Sciatic nerve (tissue), 2 donors: ENCODE measurements at places on chromosomes 2 and 18. TPM values are rescaled to one million over a fixed set of nuclear protein-coding genes. Genes with fewer than 3 reads are reported as not detected.

The ALK gene
- total RNA-seq: 0.18 TPM

The RTP5 gene
- not detected for total RNA-seq

DNA sequence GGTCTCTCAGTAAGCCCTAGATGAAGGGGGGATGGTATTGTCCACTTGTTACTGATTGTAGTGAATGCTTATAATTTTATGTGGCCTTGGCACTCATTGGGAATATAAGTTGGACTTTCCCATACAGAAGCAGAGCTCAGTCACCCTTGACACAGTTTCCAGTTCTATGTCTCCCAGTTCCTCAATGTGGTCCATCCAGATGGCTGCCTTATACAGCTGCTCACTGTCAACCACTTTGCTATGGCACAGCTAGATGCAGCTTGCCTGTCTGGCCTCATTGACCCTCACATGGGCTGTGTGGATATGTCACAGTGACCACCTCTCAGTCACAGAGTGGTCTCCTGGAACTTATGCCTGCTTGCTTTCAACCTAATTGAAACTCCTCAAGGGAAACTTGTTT is 21.7 kb downstream of the SLC39A6 start:
- no peak for DNase-seq

- DNase-seq: no peak
Measured at GRCh38 chr18:63534615-63535014, 7.6 kb upstream of the SERPINB12 start.

GRCh38 chr2:181778621-181779201 is 98.4 kb upstream of the NEUROD1 start:
- DNase-seq: no peak

- no peak for DNase-seq
Measured at GRCh38 chr2:238420878-238421694, 5.6 kb upstream of the ASB1 start.

DNA sequence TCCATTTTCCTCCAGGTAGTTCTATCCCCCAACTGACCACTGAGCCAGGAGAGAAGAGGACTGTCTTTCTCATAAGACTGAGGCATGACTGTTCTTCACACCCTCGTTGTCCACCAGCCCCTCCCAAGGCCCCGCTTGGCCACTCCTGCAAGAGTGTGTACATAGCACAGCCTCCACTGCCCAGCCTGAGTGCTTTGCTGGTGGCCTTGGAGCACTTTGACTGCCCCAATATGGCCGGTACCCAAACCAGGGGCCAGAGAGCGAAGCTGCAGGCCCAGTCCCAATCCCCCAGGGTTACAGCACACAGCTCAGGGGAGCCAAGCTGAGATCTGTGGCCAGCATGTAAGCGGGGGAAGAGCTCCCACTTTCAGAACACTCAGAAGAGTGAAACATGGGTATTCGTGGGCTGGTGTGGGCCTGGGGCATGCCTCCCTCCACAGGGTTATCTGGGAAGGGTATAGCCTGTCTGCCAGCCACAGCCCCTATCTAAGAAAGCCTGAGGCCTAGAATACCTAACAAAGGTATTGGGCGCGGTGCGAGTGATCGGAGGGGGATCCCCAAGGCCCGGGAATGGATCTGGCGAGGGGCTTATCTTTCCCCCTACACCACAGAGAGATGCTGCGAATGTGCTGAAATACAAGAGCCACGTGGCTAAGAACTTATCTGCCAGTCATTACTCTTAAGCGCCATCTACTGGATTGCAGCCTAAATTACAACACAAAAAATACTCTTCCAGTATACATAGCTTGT is 163.8 kb downstream of the WDPCP start:
- no peak for DNase-seq

DNA sequence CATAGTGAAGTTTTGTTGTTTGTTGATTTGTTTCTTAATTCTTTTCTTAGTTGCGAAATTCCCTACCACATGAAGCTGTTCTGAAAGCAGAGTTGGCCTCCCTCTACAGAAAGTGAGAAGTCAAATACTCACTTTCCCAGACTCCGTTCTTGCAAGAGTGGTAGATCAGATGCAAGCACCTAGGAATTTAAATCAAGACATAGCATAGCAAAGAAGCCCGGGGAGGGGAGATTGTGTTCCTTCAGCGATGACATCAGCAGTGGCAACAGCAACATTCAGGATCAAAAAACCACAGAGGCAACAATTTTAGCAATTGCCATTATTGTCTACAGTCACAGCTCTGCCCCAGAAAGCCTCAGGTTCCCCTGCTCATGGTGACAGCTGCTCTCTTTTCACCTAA is 580.0 kb downstream of the RNF144A start:
- no peak for DNase-seq

The C1QL2 gene
- not detected for total RNA-seq

- DNase-seq: no peak
Measured at GRCh38 chr2:99140056-99140859, 1.2 kb upstream of the C2orf15 start.

GRCh38 chr2:189142893-189143759 is 36.4 kb downstream of the COL5A2 start:
- no peak for DNase-seq

DNA sequence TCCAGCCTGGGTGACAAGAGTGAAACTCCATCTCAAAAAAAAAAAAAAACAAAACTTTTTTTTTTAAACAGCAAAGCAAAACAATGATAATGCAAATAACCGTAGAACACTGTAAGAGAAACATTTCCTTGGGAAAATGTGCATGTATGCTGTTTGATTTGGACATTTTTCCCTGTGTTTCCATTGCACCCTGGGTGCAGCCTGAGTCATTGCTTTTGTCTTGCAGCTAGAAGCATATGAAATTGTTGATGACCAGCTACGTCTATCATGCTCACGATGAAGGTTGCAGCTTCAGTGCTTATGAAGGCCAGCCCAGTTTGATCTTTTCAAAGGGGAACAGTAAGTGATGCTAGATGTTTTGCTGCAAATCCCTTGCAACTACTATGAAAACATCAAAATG is 41.5 kb downstream of the MOGAT1 start:
- DNase-seq: no peak

DNA sequence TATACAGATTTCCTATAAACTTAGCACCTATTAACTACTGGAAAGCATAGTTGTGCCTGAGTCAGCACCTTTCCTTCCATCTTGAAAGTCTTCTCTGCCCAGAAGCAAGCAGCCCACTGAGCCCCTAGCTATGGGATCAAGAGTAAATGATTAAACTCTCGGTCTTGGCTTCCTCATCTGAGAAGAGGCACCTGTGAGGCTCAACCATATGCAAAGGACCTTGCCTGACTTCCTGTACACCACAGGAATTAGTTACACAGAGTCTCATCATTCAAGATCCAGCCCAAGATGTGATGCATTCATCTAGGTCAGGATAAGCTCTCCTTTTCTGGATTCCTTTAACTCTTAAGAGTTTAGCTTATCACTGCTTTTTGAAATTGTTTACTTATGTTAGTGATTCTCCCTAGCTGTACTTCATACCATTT is 96.0 kb downstream of the CDH2 start:
- no peak for DNase-seq

DNA sequence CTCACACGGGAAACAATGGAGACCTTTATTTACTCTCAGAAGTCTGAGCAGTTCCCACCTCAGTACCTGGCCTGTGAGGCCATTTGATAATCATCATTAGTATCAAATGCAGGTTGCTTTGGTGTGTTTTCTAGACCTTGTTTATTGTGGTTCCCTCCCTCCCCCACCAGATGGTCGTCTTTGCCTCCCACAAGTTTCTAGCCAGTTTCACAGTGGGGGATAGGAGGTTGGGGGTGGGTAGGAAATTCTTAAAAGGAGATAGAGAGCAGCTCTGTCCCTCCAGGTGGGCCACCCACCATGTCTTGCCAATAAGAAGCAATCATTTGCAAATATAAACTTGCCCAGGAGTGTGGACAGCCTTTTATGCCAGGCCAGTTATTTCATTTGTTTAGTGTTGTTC is 31.3 kb downstream of the SETBP1 start:
- no peak for DNase-seq

- no peak for DNase-seq
Measured at GRCh38 chr2:27080603-27080936, 2.2 kb downstream of the EMILIN1 start.

The CYP27C1 gene
- 0.31 TPM for total RNA-seq

GRCh38 chr2:72673279-72673678 is 152.6 kb downstream of the EXOC6B start:
- no peak for DNase-seq

The EVX2 gene
- not detected for total RNA-seq

- DNase-seq: no peak
Measured at GRCh38 chr18:56086176-56086575, 498.2 kb upstream of the TCF4 start.
